Stimulated activated CD8-positive, alpha-beta memory T cell treated with anti-CD3 and anti-CD28 coated beads, Interleukin-7, amount 100 ng/mL, for 1 hour (primary cell): ENCODE measurements at places on chromosomes 13 and 19.

- no peak for DNase-seq
These were observed 97.9 kb downstream of the GGACT start for GRCh38 chr13:100490692-100491091.

GRCh38 chr13:98783856-98784478, 31.5 kb upstream of the SLC15A1 start:
- no peak for DNase-seq

DNA sequence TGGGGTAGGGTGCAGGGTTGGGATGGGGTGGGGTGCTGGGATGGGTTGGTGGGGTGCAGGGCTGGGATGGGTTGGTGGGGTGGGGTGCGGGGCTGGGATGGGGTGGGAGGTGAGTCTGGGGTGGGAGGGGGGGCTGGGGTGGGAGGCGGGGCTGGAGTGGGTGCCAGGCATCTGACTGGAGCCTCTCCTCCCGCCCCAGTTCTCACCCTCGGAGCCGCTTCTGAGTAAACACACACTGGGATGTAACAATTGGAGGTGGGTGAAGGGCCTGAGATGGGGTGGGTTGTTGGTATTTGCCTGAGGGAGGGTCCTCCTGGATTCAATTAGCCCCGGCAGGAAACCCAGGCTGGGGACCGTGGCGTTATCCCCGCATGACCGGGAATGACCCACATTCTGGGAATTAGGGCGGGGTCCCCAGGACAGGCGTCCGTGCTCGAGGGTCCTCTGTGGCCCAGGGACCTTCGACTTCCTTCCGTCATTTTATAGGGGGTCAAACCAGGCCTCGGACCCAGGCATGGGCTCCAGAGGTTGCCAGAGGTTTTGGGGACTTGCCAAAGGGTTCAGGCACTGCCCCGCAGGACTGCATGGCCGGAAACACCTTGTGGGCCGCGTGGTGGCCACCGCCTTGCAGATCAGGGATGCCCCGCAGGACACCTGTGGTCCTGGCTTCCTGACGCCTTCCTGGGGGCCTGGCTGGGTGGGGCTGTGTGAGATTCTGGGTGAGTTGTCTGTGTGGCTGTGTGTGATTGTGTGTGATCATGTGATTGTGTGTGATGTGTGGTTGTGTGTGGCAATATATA, 1.4 kb downstream of the TMPRSS9 start:
- DNase-seq, result no peak

DNA sequence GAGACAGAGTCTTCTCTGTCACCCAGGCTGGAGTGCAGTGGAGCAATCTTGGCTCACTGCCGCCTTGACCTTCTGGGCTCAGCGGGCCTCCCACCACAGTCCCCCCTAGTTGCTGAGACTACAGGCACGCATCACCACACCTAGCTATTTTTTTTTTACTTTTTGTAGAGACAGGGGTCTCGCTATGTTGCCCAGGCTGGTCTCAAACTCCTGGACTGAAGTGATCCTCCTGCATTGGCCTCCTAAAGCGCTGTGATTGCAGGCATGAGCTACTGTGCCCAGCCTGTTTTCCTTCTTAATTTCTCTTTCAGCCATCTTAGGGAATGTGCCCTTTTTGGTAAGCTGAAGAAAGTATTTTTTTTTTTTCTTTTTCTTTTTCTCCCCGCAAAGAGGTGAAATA, 42.6 kb upstream of the RNF113B start:
- DNase-seq, result no peak

GRCh38 chr13:39100996-39101738, 62.9 kb downstream of the NHLRC3 start:
- no peak for DNase-seq

DNA sequence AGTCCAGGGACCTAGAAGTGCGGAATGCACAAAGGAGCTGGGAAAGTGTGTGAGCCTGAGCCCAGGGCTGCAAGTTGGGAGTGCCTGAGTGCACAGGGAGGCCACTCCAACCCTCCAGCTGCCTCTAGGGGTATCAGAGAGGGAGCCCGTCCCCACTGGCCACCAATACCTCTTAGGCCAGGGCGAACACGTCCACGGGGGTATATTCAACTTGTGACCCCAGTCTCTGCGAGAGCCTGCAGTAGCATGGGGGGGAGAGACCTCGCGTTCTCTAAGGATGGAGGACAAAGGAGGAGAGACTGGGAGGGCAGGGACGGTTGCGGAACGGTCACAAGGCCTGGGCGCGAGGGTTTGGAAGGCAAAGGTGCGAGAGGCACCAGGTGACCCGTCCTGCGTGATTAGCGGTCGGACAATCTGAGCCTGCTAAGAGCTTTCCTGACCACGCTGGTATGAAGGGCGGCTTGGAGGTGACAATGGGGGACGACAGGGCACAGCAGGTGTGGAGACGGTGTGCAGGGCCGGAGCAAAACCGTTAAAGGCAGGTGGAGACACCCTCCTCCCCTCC, 676 bp downstream of the CD320 start:
- DNase-seq, result no peak

DNA sequence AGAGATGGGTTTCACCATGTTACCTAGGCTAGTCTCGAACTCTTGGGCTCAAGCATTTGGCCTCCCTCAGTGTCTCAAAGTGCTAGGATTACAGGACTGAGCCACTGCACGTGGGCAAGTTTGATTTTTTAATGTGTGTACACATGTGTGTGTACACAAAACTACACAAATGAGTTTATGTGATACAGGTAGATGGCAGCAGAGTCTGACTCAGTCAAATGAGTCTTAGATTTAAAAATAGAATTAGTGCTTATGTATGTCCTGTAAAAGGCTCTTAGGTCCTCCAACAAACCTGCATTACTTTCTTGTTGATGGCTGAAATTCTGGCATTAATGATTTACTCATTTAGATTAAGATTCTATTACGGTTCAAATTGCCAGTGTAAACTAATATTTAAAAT, 293.7 kb downstream of the PCDH17 start:
- DNase-seq, result no peak

DNA sequence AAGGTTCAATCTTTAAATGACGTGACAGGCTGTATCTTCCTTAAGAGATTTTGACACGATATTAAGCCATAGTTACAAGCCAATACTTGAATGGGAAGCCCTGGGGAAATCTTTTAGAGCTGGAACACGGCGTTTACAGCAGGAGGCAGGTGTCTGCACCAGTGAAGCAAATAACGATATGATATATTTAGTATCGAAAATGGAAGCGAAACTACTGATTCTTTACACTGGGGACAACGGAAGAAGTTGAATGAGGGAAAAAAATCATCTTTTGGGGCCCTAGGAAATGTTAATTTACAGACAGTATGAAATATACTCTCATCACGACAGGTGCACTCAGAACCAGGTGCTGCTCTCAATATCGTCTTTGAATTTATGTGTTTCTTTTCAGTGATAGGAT, 793.9 kb upstream of the PCDH20 start:
- DNase-seq, result no peak

GRCh38 chr13:50389726-50390125, 374.5 kb downstream of the KCNRG start:
- DNase-seq, result no peak

GRCh38 chr19:2716722-2717637, 4.2 kb downstream of the DIRAS1 start:
- DNase-seq, result no peak

DNA sequence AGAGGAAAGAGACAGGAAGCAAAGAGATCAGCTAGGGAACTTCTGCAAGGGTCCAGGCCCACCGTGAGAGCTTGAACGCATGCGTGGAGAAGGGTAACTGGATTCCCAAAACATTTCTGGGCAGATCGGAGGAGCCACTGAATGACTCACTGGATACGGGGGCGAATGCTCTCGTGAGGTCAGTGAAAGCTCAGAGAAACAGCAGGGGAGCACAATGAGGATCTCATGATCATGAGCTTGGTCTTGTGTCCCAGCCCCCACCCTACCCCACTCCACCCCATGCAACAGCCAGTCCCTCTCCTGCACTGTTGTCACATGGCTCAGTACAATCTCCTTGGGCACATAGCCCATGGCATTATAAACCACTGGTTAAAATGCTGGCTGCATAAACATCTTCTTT, 40.6 kb downstream of the DCLK1 start:
- no peak for DNase-seq

DNA sequence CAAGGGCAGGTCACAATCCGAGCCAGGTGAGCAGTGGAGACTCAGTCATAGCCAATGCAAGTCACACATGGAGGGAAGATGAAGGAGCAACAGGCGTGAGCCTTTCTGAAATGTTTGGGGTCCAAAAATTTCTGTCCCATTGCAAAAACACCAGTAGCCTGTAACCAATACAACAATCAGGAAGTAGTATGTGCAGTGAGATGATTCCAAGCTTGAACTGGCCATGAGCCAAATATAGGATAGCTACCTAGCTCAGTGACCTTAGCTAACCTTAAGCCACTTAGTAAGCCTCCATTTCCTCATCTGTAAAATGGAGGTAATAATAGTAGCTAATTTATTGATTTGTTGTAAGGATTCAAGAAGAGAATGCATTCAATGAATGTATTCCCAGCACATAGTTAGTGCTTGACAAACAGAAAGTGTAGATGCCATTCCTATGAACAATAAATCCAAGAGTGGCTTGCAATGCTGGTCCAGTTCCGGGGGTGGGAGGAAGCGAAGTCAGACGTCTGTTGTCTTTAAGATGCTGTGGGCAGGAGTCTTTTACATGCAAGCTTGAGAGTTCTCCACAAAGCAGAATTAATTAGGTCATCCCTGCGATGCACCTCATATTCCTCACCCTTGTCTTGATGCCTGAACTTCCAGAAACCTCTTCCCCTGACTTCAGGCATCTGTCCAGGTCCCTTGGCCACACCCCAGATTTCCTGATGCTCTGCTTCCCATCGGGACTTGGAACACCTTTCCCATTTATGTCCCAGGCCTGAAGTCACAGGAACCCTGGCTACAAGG, 195.7 kb upstream of the UBL3 start:
- no peak for DNase-seq

DNA sequence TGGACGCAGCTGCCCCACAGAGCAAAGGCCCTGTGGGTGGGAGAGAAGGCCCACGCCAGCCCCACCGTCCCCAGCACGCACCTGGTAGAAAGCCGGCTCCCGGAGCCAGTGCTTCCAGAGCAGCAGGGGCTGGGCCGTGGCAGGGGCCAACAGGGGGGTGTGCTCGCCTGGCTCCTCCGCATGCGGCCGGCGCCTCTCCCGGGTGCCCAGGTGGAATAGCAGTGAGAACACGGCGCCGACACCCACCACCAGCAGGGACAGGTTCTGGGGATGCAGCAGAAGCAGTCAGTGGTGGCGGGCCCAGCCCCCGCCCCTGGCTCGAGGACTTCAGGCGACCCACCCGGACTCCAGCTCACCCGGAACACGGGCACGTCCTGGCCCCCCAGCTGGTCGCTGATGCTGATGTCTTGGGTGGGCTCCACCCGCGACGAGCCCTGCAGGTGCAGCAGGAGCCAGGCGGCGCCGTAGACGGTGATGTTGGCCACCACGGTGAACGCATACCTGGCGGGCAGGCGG, 8.9 kb downstream of the TEKTIP1 start:
- no peak for DNase-seq

- no peak for DNase-seq
These were observed 15.8 kb downstream of the AKT2 start for GRCh38 chr19:40269216-40269940.

GRCh38 chr13:41746259-41746658, 214.7 kb downstream of the VWA8 start:
- DNase-seq, result no peak

GRCh38 chr19:58392945-58393724, 2.3 kb upstream of the RNF225 start:
- DNase-seq, result no peak

GRCh38 chr13:38376546-38376945, 26.9 kb downstream of the UFM1 start:
- no peak for DNase-seq

GRCh38 chr19:19461671-19462622, 53.4 kb downstream of the TSSK6 start:
- DNase-seq, result no peak

GRCh38 chr19:42206871-42207755, 10.4 kb downstream of the DEDD2 start:
- no peak for DNase-seq

DNA sequence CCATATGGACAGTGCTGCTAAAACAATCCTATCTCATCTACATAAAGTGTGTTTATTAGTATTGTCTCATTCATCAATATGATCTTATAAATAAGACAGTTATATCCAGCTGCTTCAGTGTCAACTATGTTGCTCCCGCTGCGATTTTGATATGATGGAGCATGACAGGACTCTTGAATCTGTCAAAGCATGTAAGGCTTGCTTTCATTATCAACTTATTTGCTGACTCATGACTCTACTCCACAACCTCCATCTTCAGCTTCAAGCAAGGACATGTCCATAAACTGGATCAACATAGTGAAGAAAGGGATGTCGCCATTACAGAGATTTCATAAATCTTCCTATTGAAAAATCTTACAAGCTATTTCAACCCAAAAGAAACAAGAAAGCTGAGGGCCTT, 2812.6 kb downstream of the PCDH9 start:
- DNase-seq, result no peak

DNA sequence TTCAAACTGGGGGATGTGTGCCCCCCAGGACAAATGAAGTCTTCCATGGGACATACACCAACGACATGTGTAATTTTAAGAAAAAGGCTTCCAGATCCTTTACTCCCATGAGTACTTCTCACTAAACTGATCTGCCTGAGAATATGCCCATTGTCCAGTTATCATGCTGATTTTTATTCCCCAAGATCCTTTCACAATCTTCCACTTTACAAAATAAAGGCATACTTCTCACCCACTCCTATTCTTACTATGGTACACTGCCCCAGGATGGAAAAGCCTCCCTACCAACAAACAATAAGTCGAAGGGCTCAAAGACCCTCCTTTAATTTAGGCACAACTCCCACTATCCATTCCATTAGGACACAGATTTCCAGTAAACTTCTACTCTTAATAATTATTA, 3.5 kb downstream of the SPART start:
- DNase-seq, result no peak

GRCh38 chr13:75661443-75661842, 25.3 kb downstream of the LMO7 start:
- DNase-seq, result no peak

DNA sequence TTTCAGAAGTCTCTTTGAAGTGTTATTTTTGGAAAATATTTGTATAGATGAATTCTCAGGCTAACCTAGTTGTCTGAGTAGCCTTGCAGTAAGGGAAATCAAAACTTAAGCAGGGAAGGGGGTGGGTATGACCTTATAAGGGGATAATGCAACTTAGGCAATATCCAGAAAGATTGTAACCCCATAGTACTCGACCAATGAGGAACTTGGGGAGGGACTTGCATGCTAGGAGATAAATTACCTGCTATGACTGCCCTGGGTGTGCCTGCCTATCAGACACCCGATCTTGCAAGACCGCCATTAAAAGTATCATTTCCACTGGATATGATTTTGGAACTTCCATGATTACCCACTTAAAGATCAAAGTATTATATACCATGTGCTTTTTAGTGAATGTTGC, 23.0 kb upstream of the RFXAP start:
- DNase-seq, result no peak

GRCh38 chr19:17481986-17482385, 11.7 kb downstream of the SLC27A1 start:
- no peak for DNase-seq

DNA sequence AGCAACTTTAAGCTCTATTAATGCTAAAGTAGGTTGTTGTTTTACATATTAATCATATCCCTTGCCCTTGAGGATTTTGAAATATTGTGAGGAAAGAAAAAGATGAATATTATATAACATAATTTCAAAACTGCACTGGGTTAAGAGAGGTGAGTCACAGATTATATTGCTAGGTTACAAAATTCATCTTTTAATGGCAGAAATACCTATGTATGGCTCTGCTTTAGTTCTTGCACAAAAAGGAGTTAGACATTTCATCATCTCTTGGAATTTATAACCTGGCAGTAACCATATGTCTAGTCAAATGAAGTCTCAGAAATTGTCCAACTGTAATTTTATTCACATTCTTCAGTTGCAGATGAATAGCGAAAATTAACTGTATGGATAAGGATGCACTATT, 2041.1 kb downstream of the OLFM4 start:
- no peak for DNase-seq
